Foreskin melanocyte (primary cell): ENCODE measurements at places on chromosomes 1 and 21.

- DNase-seq = no peak
These were observed 269.0 kb upstream of the USP24 start for GRCh38 chr1:55484173-55484572.

DNA sequence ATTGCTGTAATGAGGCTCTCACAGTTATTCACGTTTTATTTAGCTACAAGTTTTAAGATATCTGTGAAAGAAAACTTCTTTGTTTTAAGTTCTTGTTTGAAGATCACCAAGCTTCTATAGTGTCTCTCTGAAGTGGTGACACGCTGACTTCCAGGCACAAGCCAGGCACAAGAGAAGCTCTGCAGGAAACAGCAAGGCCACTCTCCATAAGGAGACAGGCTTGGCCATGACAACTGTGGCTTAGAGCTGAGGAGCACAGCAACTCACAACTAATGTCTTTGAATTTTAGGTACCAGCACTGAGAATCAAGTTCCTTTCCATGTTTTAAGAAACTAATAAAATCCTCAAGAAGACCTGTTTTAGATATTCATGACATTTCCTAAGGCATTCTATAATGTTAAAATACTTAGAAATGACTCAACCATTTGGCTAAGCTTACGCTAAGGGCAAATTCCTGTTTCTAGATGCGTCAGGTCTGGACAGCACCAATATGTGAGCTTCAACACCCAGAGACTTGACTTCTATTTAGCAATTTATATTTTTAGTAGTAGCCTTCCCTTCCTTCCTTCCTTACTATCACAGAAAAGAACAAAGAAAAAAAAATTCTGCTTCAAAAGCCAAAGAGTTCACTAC is 40.2 kb downstream of the APP start:
- DNase-seq = no peak

- DNase-seq = no peak
These were observed 601.2 kb downstream of the LMO4 start for GRCh38 chr1:87929906-87930305.

GRCh38 chr1:70247768-70248167 is 26.6 kb downstream of the SRSF11 start:
- DNase-seq = no peak

- peak; percentile 61 for DNase-seq
These were observed 10.2 kb downstream of the SPSB1 start for GRCh38 chr1:9302745-9303524.

DNA sequence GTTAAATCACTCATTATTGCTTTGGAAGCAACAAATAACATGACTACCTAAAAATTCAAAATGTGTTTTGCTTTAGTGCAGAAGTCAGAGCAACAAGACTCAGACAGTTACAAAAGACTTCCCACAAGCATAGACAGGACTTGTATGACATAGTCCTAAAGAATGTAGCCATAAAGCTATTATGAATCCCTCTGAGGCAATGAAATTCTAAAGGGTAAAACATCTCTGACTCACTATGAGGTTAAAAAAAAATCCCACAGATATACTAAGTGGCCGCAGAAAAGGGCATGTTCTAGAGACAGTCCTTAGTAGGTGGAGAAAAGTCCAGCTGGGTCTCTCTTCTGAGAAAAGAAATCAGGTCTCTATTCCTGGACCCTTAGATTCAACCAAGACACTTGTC is 4.9 kb downstream of the PRKAB2 start:
- peak; percentile 84 for DNase-seq

GRCh38 chr21:45809421-45809820 is 165.9 kb downstream of the PCBP3 start:
- no peak for DNase-seq
